NCI-H2107 (cell line): ENCODE measurements at places on chromosomes 5 and 9.

GRCh38 chr9:37776328-37776727, 8.5 kb downstream of the EXOSC3 start:
- no peak for DNase-seq

DNA sequence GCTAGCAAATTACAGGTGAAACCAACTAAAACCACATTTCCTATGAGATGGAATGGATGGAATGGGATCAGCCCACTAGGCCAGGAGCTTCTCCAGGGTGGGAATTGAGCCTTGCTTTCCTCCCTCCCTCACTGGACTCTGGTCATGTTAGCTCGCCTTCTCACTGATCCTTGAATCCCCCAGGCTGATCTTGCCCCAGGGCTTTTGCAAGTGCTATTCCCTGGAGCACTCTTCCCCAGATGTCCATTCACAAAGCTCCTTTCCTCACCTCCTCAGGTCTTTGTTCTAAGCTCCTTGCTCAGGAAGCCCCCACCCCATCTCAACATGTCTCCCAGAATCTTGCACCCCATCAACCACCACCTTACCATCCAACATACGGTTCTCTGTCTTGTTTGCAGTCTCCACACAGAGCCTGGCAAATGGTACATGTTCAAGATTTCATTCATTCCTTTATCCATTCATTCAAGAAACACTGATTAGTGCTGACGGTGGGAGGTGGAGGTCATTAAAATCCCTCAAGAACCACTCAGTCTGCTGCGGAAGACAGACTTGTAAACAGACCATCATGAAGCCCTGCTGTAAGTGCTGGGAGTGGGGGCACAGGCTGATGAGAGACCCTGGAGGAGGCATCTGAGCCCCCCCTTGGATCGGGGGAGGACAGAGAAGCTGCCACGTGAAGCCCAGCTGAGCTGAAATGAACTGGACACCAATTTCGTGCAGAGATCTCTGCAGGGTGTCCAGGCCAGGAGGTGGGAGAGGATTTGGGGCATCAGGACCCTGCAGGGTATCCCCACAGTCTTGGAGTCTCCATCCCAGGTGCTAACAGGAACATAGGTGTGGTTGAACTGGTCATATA, 141.7 kb downstream of the BARX1 start:
- DNase-seq, result no peak

DNA sequence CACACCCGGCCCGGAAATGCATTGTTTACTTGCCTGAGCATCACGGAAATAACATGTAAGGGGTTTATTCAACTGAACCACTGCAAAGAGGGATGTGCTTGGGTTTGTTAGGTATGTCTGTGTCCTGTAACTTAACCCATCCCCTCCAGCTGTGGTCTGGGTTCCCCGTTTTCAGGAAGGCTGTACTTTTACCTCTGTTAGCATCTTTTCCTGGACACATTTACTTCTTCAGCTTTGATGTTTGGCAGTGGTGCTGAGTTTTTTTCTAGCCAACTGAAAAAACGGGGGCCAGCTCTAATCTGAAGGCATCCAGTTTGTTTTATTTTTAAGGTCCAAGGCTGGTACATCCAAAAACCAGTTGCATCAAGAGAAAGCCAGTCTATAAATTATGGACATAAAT, 561.8 kb downstream of the BNC2 start:
- DNase-seq, result no peak

- no peak for DNase-seq
Observed at GRCh38 chr9:91305596-91306295, 56.0 kb downstream of the AUH start.

GRCh38 chr9:108885643-108886348, 23.7 kb downstream of the ACTL7A start:
- DNase-seq, result peak; percentile 17

DNA sequence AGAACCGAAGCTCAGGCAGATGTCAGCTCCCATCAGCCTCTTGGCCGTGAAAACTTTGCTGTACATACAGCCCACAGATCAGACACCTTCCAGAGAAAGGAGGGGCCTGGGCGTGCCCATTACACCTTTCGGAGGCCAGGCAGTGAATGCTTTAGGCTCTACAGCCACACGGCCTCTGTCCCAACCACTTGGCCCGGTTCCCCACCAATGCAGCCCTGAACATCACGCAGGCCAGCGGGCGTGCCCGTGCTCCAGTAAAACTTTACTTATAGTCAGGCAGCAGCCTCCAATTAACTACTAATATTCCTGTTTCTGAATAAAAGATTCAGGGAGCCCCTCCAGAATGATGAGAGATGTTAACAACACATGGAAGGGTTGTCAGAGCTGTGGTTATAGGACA, 23.9 kb downstream of the LPCAT1 start:
- DNase-seq, result no peak

DNA sequence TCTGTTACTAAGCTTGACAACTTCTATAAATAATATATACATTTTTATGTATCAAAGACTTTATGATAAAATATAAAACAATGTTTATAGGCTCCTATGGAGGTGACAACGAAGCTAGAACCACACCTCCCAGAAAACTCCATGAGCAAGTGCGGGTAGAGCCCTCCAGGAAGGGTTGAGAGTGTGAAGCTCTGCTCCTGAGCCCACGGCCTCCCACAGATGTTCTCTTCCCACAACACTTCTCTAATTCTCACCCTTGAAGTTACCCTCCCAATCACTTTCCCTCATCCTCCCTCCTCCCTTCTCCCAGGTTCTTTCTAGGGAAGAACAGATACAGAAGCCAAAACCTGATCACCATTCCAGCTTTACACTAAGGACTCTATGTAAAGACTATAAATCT, 427.6 kb downstream of the SPOCK1 start:
- no peak for DNase-seq

- no peak for DNase-seq
Observed at GRCh38 chr5:76325876-76326491, 77.1 kb upstream of the IQGAP2 start.

GRCh38 chr9:119435076-119435475, 65.8 kb upstream of the BRINP1 start:
- DNase-seq, result no peak

DNA sequence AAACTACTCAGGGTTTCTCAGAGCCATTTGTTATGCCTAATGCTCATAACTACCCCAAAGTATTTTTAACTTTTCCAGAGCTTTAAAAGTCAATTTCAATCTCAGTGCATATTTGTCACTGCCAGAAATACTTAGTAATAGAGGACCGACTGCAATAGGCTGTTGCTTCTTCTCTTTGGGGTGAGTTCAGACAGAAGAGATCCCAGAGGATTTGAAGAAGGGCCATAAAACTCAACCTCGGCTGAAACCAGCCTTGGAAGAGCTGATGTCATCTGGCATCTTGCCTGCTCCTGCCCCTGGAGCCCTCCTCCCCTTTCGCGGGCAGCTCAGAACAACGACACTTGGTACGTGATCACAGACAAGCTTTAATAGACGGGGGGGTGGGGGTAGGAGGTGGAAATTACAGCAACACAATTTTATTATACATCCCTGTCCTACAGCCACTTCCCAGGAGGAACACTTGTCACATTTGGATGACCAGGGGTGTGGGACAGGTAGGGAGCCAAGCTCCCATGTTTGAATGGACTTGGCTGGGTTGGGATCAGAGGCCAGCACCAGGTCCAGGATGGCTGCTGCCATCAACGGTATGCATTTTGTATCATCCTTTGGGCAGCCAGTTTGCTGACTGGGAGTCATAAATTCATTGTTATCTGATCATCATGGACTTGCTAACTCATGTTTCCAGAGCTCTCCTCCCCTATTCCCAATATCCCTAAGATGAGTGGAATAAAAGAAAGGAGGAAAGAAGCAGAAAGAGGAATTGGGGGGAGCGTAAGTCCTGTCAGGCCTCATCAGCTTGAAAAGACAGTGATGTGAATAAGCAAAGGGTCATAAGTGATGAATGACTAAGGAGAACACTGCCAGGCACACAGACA, 186.6 kb upstream of the PANK3 start:
- DNase-seq, result no peak

- no peak for DNase-seq
Observed at GRCh38 chr5:145588558-145588957, 246.6 kb downstream of the PRELID2 start.

DNA sequence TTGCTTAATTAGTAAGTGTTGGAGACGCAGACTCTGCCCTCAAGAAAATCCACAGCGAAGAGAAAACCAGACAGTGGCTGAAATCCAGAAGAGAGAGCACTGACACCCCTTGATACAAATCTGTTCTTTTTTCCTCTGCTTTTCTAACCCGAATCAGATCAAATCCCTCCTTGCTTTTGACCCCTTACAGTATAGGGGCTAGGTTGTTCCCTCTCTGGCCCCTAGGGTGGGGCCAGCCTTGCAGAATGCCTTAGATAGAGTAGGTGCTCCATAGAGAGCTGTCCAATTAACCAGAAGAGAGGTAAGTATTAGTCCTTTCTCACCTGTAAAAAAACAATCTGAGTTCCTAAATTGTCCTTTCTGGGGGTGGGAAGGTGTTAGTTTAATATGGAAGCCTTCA, 10.1 kb downstream of the C1QTNF2 start:
- DNase-seq, result no peak

- DNase-seq, result no peak
Observed at GRCh38 chr5:57741336-57741735, 258.7 kb upstream of the ACTBL2 start.

GRCh38 chr5:91318724-91319123, 64.4 kb downstream of the ARRDC3 start:
- DNase-seq, result no peak

GRCh38 chr5:91135475-91136248, 247.5 kb downstream of the ARRDC3 start:
- no peak for DNase-seq

DNA sequence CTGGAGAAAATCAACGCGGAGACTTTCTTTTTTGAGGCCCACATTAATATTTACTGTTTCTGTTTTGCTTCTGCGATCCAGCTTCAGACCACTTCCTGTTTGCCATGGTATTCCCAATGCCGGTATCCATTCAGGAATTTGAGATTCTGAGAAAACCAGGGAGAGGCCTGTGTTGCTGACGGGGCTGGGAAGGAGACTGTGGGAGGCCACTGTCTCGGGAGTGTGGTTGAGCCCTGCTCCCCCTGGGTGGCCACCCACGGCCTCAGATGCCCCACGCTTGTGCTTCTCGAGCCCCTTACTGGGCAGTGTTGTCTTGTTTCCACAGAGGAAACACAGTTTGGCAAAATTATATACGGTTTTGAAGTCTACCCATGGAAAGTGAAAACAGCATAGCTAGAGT, 403.6 kb upstream of the IRX2 start:
- no peak for DNase-seq

DNA sequence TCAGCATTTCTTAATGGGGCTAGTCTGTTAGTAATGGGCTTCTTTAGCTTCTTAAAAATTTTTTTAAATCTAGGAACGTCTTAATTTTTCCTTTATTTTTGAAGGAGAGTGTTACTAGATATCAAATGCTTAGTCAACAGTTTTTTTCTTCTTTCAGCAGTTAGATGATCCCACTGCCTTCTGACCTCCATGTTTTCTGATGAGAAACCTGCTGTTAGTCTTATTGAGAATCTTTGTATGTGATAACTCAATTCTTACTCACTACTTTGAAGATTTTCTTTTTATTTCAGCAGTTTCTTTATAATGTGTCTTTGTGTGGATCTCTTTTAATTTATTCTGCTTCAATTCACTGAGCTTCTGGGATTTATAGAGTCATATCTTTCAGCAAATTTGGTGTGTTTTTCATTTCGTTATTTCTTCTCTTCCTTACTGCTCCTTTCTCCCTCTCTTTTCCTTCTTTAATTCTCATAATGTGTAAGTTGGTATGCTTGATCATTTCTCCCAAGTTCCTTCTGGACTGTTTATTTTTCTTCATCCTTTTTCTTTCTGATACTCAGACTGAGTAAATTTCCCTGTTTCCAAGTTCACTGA, 205.8 kb downstream of the RANBP17 start:
- DNase-seq, result no peak

GRCh38 chr5:94869921-94870320, 251.5 kb downstream of the SLF1 start:
- DNase-seq, result no peak

GRCh38 chr9:38172586-38172985, 103.6 kb upstream of the SHB start:
- no peak for DNase-seq

DNA sequence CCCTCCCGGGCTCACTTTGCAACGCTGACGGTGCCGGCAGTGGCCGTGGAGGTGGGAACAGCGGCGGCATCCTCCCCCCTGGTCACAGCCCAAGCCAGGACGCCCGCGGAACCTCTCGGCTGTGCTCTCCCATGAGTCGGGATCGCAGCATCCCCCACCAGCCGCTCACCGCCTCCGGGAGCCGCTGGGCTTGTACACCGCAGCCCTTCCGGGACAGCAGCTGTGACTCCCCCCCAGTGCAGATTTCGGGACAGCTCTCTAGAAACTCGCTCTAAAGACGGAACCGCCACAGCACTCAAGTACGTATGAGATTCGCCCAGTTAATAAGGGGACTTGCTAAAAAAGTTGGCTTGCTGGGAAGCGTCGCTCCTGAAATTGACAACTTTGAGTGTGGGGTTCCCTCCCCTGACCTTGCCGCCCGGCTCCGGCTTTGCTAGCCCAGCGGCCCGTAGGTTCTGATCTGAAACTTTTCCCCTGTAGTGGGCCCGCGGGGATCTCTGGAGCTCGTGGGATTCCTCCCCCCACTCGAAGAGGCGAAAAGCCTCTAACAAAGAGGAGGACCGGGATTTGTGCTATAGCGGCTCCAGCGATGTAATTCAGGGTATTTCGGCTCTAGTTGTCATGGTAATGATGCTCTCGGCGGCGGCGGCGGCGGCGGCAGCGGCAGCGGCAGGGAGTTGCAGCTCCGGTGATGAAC, 572 bp downstream of the NR4A3 start:
- DNase-seq, result no peak

DNA sequence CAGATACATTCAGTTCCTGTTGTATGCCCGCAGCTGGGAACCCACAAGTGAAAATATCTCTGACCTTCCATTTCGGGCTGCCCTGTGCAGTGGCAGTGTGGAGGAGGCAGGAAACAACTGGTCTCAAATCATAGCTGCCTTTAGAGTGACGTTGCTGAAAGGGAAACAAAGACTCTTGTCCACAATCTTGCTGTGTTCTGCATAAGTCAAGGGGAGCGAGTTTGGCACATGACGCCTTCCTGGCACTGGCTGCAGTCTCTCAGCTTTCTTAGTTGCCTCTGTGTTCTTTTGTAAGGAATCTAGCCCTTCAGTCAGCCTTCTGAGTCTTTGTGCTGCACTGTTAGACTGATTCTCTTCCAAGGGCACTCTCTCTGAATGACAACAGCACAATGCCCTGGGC, 24.0 kb downstream of the ADAMTS16 start:
- no peak for DNase-seq

DNA sequence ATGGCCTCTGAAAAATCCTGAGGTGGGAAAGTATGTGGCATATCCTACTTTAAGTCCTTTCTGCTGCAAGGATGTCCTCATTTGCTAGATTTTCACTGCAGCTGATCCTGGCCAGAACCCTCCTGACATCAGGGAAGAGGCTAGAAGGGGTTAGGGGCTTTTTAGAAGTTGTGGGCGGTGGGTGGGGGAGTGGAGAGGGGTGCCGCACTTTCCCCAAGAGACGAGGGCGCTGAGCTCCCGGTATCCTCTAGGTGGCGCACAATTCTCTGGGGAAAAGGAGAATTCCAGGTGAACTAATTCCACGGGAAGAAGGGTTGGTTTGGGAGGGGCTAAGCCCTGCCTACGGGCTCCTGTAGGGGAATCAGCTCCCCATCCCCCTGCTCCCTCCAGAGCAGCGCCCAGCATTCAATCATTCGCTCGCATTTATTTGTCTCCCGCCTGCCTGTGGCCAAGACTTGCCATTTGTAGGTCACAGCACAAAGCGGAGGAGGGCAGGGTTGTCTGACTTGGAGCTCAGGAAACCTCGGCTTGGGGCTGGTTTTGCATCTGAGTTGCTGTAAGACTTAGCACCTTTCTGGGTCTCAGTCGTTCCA, 42.9 kb upstream of the HAND1 start:
- no peak for DNase-seq
